Activated CD4-positive, CD25-positive, alpha-beta regulatory T cell treated with anti-CD3 and anti-CD28 coated beads, Interleukin-2, amount 50 U/mL, for 16 hours (primary cell): ENCODE measurements at places on chromosomes 11 and 22.
A peak's percentile ranks its signal among the peaks of the same experiment; 100 is the strongest.

DNA sequence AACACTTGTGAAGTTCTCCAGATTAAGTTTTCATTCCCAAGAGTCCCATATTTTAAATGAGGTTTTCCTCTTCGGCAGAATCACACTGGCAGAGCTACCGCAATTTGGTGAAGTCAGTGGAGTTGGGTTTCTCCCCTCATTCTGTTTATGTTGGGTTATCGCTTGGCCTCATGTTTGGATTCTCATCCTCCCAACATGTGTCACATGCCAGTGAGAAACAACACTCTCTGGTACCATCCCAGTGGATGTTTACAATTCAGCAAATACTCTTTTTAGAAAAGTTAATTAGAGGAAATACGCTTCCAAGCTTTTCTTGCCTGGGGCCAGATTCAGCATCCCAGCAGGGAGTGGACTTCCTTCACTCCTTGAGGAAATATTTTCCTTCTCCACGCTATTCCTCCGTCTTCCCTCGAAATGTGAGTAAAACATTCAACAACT is 2.1 kb downstream of the PAMR1 start:
- no peak for DNase-seq

DNA sequence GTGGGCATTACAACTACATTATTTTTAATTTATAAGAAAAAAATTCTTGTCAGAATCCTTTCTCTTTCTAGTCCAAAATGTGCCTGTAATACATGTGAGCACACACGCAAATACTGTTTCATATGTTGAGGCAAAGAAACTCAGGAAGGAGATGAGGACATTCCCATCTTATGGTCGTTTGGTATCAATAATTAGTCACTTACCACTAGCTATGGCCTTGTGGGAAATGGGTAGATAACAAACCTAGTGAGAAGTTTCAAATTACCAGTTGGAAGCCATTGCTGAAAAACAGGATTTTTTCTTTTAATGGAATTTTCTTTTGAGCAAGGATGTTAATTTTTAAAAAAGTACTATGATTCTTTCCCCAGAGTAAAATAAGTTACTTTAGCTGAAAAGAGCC is 25.7 kb downstream of the AMOTL1 start:
- no peak for DNase-seq

DNA sequence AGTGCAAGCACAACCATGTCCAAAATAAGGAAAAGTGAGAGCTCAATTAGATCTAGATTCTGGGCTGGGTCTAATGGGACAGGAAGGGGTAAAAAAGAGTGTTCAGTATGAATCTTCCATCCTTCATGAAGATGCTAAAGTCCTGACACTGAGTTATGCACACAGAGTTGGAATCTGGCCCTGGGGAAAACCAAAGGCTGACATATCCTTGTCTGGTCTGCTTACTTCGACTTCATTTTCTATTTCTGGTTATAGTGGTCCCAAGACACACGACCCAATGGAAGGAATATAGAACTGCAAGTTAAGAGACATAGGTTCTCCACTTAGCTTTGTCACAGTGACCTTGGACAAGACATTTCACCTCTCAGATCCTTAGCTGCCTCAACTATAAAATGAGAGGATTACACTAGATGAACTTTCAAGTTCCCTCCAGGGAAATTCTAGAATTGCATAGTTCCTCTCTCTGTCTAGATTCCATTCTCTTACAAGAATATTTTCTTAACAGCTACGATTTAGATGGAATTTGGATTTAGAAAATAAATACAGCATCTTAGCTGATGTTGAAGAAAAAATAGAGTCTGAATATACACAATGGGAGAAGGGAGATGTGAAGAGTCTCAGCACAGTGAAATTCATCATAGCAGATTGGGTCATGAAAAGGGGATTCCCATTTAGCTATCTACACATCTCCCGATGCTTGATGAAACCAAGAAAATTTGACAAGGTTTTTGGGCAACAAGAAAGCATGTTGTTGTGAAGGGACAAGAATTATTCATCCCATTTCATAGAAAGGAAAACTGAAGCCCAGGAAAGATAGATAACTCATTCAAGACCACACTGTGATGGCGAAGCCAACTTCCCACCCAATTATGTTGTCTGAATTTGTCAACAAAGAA is 3.3 kb downstream of the BLID start:
- DNase-seq, result no peak

- no peak for DNase-seq
Measured at GRCh38 chr11:130612291-130612851, 163.9 kb downstream of the ADAMTS15 start.

GRCh38 chr11:69880041-69880825 is 61.0 kb upstream of the FGF3 start:
- no peak for DNase-seq

DNA sequence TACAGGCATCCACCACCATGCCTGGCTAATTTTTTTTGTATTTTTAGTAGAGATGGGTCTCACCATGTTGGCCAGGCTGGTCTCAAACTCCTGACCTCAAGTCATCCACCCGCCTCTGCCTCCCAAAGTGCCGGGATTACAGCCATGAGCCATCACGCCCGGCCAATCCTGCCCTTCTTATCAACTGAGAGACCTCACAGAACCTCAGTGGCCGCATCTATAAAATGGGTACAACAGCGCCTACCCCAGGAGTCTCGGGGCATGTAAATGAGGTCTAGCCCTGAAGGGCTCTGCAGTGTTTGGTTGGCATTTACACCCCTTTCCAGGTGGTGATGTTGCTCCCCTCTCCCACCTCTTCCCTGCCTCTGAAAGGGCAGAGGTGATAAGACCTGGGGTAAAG is 11.7 kb downstream of the SYNGR1 start:
- no peak for DNase-seq

- DNase-seq, result peak; percentile 20
Measured at GRCh38 chr11:14974515-14975251, 2.5 kb upstream of the CALCA start.

GRCh38 chr11:133823614-133824013 is 21.7 kb downstream of the SPATA19 start:
- DNase-seq, result no peak
